SHP77 treated with DMSO at 0.1 percent for 48 hours (cell line): ENCODE measurements at places on chromosomes 5 and 9.

GRCh38 chr5:174404848-174405247 lies 319.5 kb upstream of the MSX2 start:
- DNase-seq, result no peak

- DNase-seq, result peak; percentile 20
Observed at GRCh38 chr9:125558453-125559092, 148.4 kb downstream of the MAPKAP1 start.

- DNase-seq, result no peak
Observed at GRCh38 chr9:137453643-137454081, 5.5 kb downstream of the NSMF start.

DNA sequence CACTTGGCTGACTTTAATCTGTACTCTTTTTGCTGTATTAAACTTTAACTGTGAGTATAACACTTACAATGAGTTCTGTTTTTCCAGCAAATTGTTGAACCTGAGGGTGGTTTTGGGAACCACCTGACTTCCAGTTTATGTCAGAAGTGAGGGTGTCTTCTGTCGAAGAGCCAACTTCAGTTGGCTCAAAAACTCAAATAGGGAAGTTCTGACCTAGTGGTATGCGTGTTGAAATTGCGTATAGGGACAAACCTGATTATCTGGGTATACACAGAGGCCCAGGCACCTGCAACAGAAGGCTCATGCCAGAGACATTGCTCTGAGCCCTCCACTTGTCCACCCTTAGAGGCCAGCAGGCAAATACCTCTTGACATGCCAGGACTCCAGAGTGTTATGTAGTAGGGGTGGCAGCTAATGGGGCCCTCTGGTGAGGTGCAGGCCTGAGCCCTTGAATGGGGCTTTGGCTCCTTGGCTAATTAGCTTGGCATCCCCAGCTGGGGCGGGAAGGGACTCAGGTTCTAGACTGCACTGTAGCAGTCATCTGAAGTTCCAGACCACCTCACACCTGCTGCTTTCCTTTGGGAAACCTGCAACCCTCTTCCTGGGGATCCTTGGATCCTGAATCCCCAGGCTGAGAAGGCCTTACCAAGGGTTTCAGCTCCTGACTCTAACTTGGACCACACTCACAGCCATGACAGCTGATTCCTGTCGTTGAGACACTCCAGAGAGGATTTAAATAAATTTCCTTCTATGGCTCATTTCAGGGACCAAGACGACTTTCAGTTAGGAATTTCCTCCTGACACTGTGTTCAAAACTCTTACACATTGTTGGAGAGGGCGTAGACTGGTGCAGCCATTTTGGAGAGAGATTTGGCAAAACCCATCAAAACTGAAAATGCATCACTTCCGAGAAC lies 189.6 kb downstream of the HSPA4 start:
- DNase-seq, result no peak

DNA sequence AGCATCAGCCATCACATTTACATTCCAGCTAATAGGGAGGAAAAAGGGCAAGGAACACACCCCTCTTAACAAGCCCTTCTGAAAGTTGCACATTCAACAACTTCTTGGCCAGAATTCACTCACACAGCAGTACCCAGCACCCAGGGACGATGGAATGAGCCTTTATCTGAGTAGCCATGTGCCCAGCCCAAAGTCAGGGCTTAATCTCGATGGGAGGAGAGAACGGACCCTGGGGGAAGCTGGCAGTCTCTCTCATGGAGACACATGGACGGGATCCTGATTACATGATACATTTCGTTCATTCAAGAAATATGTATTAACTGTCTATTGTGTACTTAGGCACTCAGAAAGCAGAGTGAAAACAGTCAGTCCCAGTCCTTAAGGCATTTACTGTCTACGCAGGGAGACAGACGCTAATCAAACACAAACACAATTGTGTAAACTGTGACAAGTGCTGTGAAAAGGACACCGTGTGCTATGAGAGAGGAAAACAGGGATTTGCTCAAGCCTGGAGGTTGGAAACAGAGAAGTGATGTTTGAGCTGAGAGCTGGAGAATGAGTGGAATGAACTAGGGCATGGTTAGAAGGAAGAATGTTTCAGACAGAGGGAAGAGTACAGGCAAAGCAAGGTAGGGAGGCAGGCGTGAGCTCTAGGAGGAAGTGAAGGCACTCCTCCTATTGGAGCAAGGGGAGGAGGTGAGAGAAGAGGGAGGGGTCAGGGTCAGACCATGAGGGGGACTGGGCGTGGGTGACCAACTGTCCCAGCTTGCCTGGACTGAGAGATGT lies 7.4 kb downstream of the OTULINL start:
- DNase-seq, result peak; percentile 81

GRCh38 chr5:98349251-98349989 lies 424.0 kb upstream of the RGMB start:
- no peak for DNase-seq

DNA sequence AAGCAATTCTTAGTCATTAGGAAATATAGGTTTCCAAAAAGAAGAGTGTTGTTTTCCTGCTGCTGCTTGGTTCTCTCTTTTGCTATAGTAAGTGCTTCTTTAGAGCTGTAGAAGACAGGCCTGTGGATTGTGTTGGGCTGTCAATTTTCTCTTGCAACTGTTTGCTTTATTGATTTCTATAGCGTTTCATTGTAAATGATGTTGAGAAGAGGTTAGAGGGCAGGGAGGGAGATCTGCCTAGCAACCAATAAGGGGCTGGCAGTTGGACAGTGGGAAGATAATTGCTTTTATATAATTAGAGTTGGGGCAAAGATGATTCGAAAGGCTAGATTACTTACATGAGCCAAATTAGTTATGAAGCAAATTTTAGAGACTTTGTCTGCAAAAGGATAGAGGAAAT lies 11.1 kb downstream of the UNC13B start:
- no peak for DNase-seq

- no peak for DNase-seq
Observed at GRCh38 chr5:130385656-130386055, 481.4 kb downstream of the CHSY3 start.
